Stimulated activated CD4-positive, alpha-beta T cell treated with anti-CD3 and anti-CD28 coated beads, Interleukin-15, amount 100 ng/mL, for 48 hours (primary cell): ENCODE measurements at places on chromosomes 4 and X.

GRCh38 chr4:55249476-55249875 lies 96.6 kb upstream of the SRD5A3 start:
- DNase-seq, result no peak

- DNase-seq, result no peak
Measured at GRCh38 chrX:54931107-54931506, 10.5 kb downstream of the TRO start.

DNA sequence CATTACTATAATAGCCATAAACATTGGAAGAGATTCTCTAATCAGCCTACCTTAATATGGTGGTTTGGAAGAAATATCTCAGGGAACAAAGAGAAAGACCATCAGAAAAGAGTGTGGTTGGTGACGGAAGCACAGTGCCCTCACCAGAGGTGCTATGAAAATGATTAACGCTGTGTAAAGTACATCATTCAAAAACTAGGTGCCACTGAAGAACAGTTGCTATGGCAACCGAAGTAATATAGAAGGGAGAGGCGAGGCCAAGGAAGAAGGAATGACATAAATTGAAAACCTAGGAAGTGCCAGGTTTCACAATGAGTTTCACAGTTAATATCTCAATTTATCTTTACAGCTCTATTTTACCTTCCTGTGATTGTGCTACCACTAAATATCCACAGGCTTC lies 57.0 kb upstream of the ARSJ start:
- DNase-seq, result no peak

DNA sequence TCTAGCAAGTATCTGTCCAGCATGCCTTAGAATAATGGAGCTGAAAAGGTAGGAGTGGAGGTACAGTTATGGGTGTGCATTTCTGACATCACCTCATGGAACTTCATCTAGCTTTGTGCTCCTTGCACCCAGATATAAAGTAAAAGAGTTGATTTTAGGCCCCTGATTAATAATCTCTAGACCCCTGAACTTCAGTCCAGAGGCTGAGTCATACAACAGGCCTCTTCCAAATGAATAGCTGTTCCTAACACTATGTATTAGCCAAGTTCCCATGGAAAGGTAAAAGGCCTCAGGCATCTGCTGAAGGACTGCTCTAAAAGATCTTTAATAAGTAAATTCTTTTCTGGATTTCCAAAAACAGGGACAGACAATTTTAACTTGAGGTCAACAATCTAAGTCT lies 16.2 kb downstream of the TBC1D9 start:
- no peak for DNase-seq

- DNase-seq, result no peak
Measured at GRCh38 chrX:109889289-109890006, 113.5 kb upstream of the TMEM164 start.

DNA sequence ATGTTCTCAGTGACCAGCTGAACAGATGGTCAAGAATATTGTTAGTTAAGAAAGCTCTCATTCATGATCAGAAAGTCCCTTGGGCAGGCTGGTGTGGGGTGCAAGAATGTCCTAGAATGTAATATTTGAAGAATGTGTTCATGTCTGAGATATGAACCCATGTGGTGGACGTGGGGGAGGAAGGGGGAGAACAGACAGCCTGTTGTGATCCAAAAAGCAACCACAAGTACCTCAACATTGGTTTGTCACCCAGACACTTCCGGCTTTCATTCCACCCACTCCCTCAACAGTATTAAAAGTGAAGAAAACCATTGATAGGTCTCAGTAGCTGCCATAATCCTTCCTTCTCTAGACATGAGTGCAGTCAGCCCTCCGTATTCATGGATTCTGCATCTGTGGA lies 82.2 kb downstream of the MAML3 start:
- DNase-seq, result peak; percentile 53

GRCh38 chr4:71415491-71415890 lies 76.7 kb downstream of the SLC4A4 start:
- no peak for DNase-seq

DNA sequence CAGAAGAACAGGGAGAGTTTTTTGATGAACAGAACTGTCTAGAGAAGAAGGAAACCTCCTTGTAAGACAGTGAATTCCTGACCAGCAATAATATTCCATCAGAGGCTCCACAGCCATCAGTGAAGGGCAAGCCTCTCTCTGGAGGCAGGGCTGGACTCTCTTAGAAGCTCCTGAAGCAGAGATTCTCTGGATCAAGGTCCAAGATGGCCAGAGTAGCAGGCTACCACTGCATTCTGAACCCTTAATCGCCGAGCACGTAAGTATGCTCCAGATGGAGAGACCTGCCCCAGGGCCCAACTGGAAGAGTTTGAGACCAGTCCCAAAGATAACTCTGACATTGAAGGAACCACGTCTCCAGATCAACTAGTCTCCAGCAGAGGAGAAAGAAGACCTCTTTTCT lies 16.4 kb downstream of the GABRE start:
- DNase-seq, result no peak

GRCh38 chr4:1767770-1768366 lies 25.2 kb upstream of the FGFR3 start:
- DNase-seq, result no peak

DNA sequence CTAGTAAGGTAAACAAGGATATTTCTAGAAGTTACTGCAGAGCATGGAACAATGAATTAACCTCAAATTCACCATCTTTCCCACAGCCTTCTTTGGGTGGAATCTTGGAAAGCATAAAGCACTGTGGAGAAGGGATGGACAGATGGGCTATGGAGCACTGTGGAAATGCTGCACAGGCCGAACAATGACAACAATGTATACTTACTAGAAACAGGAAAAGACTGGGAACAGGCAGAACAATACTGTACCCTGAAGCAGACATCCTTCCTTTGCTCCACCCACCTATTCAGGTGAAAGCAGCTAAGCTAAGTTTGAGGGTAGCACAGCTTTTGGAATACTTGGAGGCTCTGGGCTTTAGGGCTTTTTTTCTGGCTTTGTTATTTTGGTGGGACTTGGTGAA lies 250.6 kb upstream of the KLF8 start:
- DNase-seq, result no peak

DNA sequence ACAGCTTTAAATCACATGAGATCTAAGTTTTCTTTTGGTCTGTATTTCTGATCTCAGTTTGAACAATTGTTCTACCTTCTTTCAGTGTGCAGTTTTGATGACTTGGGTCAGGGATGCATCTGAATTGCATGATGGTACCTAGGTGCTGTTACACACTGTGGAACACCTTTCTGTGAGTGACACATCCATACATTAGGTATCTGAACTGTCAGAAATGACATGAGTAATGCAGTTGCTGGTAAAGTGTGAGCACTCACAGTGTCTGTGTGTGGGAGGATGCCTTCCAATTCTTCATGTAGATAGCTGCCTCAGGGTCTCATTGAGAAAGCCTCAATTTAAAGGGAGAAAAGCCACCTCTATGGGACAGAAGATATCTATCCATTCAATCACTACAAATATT lies 411.9 kb downstream of the PPARGC1A start:
- no peak for DNase-seq

DNA sequence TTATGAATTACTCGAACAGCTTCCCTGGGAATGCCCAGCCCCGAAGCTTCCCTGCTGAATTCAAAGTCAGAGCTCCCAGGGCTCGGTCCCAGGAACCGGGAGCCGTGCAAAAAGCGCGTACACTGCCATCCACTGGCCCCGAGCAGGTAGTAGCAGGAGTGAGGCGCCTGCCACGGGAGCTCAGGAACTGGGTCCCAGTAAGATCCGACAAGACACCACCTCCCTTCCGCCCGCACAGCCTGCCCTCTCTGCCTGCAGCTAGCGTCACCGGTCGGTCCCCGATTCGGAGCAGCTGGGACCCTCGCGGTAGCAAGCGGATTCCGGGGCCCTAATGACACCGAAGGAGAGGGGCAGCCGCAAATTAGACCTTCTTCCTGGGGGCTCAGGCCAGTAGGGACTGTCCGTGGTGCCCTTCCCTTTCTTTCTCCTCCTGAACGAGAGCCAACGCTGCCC lies 1.2 kb downstream of the CORIN start:
- DNase-seq, result peak; percentile 41

- DNase-seq, result no peak
Measured at GRCh38 chr4:16722416-16722815, 176.0 kb downstream of the LDB2 start.

- DNase-seq, result no peak
Measured at GRCh38 chr4:96154676-96155075, 314.8 kb downstream of the PDHA2 start.

GRCh38 chrX:7047951-7048350 lies 99.6 kb upstream of the STS start:
- no peak for DNase-seq

DNA sequence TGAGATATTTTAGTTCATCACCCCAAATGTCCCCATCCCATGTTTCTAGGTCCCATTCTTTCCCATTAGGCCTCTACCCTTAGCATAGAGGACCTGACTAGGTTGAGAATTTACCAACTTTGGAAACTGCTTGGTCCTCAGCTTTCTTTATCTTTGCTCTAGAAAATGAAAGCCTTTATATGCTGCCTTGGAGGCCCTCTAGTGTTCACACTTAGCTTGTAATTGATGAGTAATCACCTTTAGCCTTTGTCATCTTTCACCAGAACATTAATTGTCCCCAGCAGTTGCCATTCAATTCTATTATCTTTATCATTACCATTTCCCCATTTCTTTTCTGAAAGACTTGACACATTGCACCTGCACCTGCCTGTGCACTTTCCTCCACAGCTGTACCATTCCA lies 589.2 kb upstream of the NR3C2 start:
- no peak for DNase-seq

DNA sequence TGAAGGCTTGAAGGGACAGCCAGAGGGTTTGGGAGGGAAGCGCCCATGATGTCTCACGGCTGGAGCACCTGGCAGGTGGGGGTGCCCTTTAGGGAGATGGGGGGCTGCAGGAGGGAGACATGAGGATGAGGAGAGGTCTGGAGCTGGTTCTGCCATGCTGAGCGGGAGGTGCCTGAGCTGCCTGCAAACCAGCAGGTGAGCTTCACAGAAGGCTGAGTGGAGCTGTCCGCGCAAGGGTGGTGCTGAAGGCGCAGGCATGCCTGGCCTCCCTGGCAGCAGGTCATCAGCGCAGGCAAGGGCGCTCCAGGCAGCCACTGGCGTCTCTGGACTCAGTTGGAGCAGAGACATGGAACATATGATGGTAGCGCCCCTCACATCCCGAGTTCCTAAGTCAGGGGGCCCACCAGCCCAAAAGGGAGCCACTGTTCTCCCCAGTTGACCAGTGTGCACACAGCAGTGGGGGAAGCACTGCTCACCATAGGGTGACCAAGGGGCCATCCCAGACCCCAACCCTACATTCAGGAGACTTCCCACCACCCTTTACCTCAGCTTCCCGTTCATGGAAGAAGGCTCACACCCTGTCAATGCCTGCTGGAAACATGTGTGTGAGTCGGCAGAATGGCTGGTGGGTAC lies 25.8 kb downstream of the ADRA2C start:
- no peak for DNase-seq

GRCh38 chr4:123569541-123569940 lies 172.9 kb downstream of the SPRY1 start:
- DNase-seq, result no peak

DNA sequence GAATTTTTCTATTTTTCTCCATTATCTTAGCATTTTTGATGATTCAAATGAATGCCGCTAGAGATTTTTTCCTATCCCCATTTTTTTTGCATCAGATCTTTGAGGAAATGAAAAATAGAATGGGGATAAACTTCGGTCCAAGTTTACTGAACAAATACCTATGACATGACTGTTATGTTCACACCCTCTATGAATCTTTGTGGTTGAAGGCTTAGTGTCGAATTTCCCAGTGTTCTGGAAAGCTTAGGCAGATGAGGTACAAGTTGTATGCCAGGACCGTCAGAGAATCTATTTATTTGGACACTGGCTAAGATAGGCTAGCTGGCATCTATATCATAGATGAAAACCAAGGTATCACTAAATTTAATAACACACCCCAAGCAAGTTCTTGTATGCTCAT lies 123.4 kb downstream of the SPCS3 start:
- no peak for DNase-seq

GRCh38 chrX:8879750-8880149 lies 78.6 kb upstream of the FAM9A start:
- DNase-seq, result no peak

- DNase-seq, result peak; percentile 17
Measured at GRCh38 chr4:184473499-184474262, 669 bp downstream of the IRF2 start.

DNA sequence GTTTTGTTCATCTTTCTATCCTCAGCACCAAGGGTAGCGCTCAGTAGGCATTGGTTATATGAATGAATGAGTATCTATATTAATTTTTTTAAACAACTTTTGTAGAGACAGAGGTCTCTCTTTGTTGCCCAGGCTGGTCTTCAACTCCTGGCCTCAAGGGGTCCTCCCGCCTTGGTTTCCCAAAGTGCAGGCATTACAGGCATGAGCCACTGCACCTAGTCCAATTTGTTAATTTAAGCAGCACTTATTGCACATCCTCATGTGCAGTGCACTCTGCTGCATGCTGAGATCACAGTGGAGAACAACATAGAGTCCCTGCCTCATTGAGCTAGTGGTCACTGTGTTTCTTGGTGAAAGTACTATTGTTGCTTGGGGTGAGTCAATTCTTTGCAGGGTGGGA lies 94.4 kb downstream of the NHSL2 start:
- no peak for DNase-seq

DNA sequence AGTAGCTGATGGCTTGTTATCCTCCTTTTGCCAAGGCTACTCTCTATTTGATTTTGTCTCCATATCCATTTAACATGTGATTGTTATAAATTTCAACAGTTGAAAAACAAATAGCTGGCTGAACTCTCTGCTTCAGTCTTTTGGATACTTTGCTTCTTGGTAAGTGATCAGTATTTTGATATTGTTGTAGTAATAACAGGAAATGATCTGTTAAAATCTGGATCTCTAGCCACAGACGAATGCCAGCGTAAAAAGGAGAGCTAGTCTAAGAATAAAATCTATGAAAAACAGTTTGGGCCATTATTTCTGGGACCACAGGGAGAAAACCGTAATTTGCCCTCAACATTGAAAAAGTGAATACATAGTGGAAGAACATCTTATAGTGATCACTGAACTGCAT lies 113.8 kb downstream of the ANAPC10 start:
- no peak for DNase-seq

GRCh38 chr4:178081176-178081575 lies 638.9 kb upstream of the AGA start:
- no peak for DNase-seq

DNA sequence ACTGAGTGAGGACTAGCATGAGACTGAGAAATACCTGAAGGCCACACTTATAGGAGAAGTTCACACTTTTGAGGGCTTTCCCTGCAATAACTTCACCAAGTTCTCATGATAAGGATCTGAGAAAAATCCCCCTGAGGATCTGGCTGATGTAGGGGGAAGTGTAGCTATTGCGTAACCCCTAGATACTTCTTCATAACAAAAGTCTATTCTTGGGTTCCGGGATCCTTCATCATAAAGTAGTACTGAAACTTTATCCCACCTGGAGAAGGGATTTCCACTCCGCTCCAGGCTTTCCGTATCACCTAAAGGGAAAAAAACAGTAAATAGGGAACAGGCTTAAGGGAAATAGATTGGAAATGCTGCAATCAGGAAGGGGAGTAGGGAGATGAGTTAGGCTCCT lies 13.3 kb downstream of the USP27X start:
- no peak for DNase-seq

- peak; percentile 63 for DNase-seq
Measured at GRCh38 chrX:54529552-54530356, at the start of gene GNL3L. GNL3L (plus strand) TSS chrX:54530219; CDS start chrX:54532567, 2,348 bp downstream.
